ENCODE measurements at places on chromosomes 13 and 19.

- no peak overlapping the region for H3K27ac ChIP-seq
- no peaks in the 10 kb centered on the region for H3K4me1 ChIP-seq
- H3K36me3 ChIP-seq, result no peaks in the 10 kb centered on the region
- H3K4me3 ChIP-seq, result no peak overlapping the region
These were observed 47.3 kb upstream of the MTIF3 start for GRCh38 chr13:27497563-27498230.

GRCh38 chr13:38866649-38867048 is 124.0 kb downstream of the STOML3 start:
- H3K36me3 ChIP-seq, result no peaks in the 10 kb centered on the region
- H3K27me3 ChIP-seq, result no peaks in the 10 kb centered on the region
- DNase-seq, result no peak
- H3K27ac ChIP-seq, result no peak overlapping the region

DNA sequence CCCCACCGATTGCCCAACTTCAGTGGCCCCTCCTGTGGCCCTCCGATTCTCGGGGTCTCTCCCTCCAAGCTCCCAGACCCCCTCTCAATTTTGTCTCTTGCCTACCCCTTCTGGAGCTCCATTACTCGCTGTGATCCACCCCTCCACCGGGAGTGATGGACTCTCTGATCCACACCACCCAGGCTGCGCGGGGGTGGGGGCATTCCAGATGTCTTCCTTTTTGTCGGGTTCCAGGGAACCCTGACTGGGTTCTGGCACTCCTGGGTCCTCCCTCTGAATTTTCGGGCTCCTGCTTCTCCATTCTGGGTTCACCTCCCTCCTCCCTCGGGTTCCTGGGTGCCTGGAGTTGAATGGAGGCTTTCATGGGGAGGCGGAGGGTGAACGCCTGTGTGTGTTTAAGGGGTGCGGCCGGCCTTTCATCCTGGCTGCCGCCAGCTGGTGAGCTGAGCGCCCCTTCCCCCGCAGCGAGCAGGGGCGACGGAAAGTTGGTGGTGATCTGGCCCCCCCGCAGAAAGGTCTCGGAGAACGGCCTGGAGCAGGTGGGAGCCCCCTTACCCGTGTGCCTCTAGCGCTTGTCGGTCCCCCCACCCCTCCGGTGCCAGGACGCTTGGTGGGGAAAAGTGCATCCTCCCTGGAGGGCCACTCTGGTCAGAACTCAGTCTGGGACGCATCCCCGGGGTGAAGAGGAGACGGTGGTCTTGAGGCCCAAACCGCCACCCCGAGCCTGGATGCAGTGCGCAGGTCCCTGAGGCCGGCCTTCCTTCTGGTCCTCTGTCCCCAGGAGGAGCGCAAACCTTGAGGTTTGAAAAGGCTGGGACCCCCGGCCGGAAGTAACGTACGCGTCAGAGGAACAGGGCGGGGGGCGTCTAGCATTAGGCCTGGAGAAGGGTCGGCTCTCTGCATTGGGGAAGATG is 1.6 kb downstream of the MISP3 start:
- H3K27ac ChIP-seq, result peak overlapping the region; percentile 96
- DNase-seq, result peak; percentile 23
- no peaks in the 10 kb centered on the region for H3K36me3 ChIP-seq

DNA sequence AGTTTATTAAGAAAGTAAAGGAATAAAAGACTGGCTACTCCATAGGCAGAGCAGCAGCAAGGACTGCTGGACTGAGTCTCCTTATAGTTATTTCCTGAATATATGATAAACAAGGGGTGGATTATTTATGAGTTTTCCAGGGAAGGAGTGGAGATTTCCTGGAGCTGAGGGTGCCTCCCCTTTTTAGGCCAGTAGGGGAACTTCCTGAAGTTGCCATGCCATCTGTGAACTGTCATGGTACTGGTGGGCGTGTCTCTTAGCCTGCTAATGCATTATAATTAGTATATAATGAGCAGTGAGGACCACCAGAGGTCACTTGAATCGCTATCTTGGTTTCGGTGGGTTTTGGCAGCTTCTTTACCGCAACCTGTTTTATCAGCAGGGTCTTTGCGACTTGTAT is 13.5 kb downstream of the ZSCAN5A start:
- no peaks in the 10 kb centered on the region for H3K36me3 ChIP-seq
- no peak for DNase-seq
- H3K4me1 ChIP-seq, result no peaks in the 10 kb centered on the region
- no peak overlapping the region for H3K27ac ChIP-seq
- H3K27me3 ChIP-seq, result no peaks in the 10 kb centered on the region
- no peak overlapping the region for H3K4me3 ChIP-seq

DNA sequence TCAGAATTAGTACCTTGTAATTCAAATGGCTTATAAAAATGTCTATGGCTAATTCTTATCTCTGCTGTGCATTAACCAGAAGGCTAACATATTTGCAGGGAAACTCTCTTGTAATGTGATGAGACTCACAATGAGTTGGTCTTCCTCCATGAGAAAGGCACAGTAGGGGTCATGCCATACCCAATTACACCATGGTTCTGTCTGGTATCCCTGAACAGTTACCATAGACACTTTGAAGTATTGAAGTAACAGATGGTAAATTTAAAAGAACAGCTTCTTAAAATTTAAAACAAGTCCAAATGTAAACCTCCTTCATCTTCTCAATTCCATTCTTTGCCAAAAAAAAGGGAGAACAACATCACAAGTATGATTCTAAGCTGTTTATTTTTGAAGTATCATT is 22.6 kb upstream of the SLAIN1 start:
- H3K4me3 ChIP-seq, result no peak overlapping the region
- DNase-seq, result no peak
- no peaks in the 10 kb centered on the region for H3K36me3 ChIP-seq
- H3K27me3 ChIP-seq, result no peaks in the 10 kb centered on the region
- H3K4me1 ChIP-seq, result no peaks in the 10 kb centered on the region

- no peak overlapping the region for H3K4me3 ChIP-seq
- no peaks in the 10 kb centered on the region for H3K27me3 ChIP-seq
- H3K4me1 ChIP-seq, result peaks cover 2% of the 10 kb centered on the region
- no peaks in the 10 kb centered on the region for H3K36me3 ChIP-seq
- no peak for DNase-seq
These were observed 365.7 kb upstream of the KLHL1 start for GRCh38 chr13:70473907-70474306.

DNA sequence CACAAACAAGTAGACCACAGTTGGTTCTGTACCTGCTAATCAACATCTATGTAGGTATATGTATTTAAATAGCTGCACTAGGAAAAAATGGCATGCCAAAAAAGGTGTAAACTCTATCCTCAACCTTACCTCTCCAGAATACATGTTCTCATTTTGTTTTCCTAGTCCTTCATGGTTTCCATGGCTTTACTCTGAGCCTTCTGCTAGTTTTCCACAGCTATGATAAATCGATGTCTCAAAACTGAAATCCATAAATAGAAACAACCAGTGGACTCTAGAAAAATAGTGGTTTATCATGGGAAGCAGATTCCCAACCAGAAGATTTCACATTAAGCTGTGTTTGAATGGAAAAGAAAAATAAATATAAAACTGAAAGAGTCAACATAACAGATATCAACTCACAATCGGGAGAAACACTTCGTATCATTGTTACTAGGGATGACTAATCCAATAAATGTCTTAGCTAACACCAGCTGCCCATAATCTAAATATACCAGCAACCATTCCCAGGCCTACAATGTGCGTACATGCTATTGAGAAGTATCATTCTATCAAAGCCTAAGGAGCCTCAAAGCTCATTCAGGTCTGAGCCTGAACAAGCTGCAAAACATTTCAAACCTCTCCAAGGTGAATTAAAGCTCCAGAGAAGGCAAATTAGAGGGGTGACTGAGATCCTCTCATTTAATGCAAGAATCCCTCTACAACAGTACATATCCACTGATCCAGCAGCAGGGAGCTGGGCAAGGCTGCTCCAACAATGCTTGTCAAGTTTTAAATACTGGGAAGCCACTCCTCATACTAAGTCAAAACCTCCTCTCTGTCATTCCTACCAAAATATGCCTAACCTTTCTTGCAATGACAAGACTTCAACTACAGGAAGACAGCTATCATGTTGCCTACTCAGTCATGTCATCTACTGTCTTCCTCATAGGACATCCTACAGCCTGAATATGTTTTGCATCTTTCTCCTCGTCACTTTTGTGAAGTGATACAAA is 90.2 kb downstream of the KCTD12 start:
- no peaks in the 10 kb centered on the region for H3K36me3 ChIP-seq
- no peak for DNase-seq
- H3K4me3 ChIP-seq, result no peak overlapping the region
- no peak overlapping the region for H3K27ac ChIP-seq
- no peaks in the 10 kb centered on the region for H3K4me1 ChIP-seq
- no peaks in the 10 kb centered on the region for H3K27me3 ChIP-seq

- peaks cover 39% of the 10 kb centered on the region for H3K27me3 ChIP-seq
- no peak overlapping the region for H3K4me3 ChIP-seq
- no peak overlapping the region for H3K27ac ChIP-seq
- no peaks in the 10 kb centered on the region for H3K36me3 ChIP-seq
- DNase-seq, result no peak
These were observed 3.0 kb downstream of the SLC15A1 start for GRCh38 chr13:98749501-98749900.

DNA sequence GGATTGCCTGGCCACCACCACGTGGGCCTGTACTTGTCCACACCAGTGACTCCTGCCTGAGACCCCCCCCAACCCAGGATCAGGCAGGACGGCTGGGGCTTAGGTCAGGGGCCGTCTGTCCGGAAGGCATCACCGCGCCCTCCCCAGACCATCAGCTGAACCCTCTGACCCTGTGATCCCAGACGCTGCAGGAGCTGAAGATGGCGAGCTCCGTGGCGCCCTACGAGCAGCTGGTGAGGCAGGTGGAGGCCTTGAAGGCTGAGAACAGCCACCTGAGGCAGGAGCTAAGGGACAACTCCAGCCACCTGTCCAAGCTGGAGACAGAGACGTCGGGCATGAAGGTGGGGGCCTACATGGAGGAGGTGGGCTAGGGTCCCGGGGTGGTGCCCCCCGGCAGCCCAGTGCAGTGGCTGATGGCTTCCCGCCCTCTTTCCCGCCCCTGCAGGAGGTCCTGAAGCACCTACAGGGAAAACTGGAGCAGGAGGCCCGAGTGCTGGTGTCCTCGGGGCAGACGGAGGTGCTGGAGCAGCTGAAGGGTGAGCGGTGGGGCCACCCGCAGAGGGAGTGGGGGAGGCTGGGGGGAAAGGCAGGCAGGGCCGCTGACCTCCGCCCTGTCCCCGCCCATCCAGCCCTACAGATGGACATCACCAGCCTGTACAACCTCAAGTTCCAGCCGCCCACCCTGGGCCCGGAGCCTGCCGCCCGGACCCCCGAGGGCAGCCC is 3.0 kb downstream of the APC2 start:
- H3K36me3 ChIP-seq, result no peaks in the 10 kb centered on the region
- H3K4me3 ChIP-seq, result no peak overlapping the region
- no peak overlapping the region for H3K27ac ChIP-seq
- H3K27me3 ChIP-seq, result peaks cover 3% of the 10 kb centered on the region

GRCh38 chr13:44649104-44649428 is 72.9 kb upstream of the TSC22D1 start:
- H3K27me3 ChIP-seq, result no peaks in the 10 kb centered on the region
- H3K4me1 ChIP-seq, result no peaks in the 10 kb centered on the region
- no peaks in the 10 kb centered on the region for H3K36me3 ChIP-seq
- DNase-seq, result no peak

GRCh38 chr19:36013280-36014011 is 567 bp downstream of the ALKBH6 start:
- peaks cover 35% of the 10 kb centered on the region for H3K4me1 ChIP-seq
- H3K4me3 ChIP-seq, result peak overlapping the region; percentile 57
- peaks cover 30% of the 10 kb centered on the region for H3K36me3 ChIP-seq

DNA sequence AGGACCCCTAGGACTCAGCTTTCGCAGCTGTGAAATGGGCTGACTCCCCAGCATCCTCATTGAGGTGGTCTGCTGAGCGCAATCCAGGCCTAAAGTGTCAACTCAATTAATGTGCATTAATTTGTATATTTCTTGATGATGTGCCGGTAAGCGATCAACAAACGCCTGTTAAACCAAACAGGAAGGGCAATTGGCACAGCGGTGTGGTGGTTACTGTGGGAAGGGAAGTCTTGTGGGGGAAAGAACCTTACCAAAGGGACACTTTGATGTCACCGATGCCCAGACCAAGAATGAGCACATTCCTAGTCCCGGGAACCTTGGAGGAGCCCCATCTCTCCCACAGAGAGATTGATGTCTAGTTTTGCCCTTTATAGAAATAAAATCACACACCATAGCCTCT is 1.6 kb downstream of the JAK3 start:
- H3K27ac ChIP-seq, result no peak overlapping the region
- H3K4me3 ChIP-seq, result no peak overlapping the region
- H3K4me1 ChIP-seq, result peaks cover 7% of the 10 kb centered on the region
- H3K27me3 ChIP-seq, result no peaks in the 10 kb centered on the region
- no peaks in the 10 kb centered on the region for H3K36me3 ChIP-seq

- H3K36me3 ChIP-seq, result no peaks in the 10 kb centered on the region
- no peak overlapping the region for H3K27ac ChIP-seq
- no peak for DNase-seq
- no peaks in the 10 kb centered on the region for H3K4me1 ChIP-seq
These were observed 142.1 kb downstream of the KDM4B start for GRCh38 chr19:5111051-5111450.

DNA sequence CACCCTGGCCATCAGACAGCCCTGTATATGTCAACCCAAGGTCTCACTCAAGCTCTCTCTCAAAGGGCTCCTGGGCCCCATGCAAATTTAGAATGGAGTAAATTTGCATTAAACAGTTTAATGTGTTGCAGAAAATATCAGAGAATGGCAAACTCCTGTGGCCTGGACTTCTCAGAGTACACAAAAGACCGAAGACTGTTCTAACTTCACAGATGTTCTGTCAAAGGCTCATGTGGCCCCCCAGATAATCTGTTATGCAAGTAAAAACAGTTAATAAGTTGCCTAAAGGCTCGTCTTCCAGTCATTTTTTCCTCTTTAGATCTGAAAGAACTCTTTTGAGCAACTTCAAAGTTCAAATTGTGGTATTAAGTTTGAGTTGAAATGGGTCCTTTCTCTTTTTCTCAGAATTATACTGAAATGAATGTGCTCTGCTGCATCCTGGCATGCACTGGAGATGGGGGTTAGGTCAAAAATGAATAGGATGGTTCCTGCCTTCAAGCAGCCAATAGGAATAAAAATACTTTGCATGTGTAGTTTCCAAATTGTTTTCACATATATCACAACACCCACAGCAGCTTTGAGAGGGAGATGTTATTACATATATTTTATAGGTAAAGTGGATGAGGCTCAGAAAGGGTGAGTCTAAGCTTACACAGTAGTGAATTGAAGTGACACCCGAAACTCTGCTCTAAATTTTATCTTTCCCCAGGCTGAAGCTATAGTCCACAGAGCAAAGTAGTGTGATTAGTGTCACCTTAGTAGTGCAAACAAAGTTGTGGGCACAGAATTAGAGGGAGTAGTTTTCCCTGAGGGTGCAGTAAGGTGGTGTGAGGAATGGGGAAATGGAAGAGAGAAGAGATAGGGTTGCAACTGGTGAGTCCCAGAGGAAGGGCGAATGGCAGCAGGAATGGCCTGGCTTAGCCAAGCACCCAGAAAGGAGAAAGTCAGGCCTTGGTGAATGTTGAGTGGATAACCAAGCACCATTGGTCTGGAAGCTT is 205.0 kb upstream of the RFC3 start:
- H3K27ac ChIP-seq, result no peak overlapping the region
- peaks cover 15% of the 10 kb centered on the region for H3K4me1 ChIP-seq
- H3K4me3 ChIP-seq, result no peak overlapping the region
- no peaks in the 10 kb centered on the region for H3K27me3 ChIP-seq
- no peak for DNase-seq

Measured in tibial nerve (tissue), 4 donors.